SK-N-SH (cell line): ENCODE measurements at places on chromosomes 13 and 19. TPM values are rescaled to one million over a fixed set of nuclear protein-coding genes. Genes with fewer than 3 reads are reported as not detected.

DNA sequence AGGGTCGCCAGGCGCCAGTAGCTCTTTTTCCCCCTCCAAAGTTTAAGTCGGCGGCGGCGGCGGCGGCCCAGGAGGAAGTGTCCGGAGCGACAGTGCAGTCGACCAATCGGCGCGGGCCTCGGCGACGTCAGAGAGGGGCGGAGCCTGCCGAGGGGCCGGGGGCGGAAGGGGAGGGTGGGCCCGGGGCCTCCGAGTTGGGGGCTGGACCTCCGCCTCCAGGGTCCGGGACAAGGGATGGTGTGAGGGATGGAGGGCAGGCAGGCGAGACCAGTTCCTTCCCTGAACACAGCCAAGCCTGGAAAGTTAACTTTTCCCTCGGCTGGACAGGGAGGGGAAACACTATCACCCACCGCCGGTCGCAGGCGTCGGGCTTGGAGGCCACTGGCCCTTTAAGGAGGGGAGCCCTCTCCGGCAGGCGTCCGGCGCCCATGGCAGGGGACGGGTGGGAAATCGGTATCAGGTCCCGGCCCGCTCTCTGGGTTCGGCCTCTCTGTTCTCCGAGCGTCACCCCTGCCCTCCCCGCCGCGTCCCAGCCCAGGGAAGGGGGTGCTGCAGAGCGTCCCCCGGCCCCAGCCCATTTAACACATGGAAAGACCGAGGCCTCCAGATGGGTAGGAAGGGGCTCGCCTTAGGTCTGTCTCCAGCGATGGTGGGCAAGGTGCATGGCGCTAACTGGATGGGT, at the start of gene PRKD2:
PRKD2 (minus strand) TSS at position 81 of the 682 bp plus-strand sequence. CDS start 744 bp downstream, outside the sequence.
- H3K4me3 ChIP-seq: peak within 1 kb of the TSS; percentile 88
- H3K4me1 ChIP-seq: peaks cover 19% of the 10 kb centered on the region
- DNase-seq: peak; percentile 98

The KLK3 gene
- polyA plus RNA-seq: not detected in 2 replicates

The JAK3 gene
- polyA plus RNA-seq: 1.3 and 2.0 TPM in 2 replicates

GRCh38 chr13:25971459-25972145, 80.2 kb downstream of the SHISA2 start:
- H3K4me3 ChIP-seq: no peak overlapping the region
- H3K27ac ChIP-seq: no peak overlapping the region
- no peaks in the 10 kb centered on the region for H3K36me3 ChIP-seq
- H3K4me1 ChIP-seq: no peaks in the 10 kb centered on the region
- no peaks in the 10 kb centered on the region for H3K27me3 ChIP-seq
